Occipital lobe (tissue), 3 donors: ENCODE measurements at places on chromosomes 7 and 10.

DNA sequence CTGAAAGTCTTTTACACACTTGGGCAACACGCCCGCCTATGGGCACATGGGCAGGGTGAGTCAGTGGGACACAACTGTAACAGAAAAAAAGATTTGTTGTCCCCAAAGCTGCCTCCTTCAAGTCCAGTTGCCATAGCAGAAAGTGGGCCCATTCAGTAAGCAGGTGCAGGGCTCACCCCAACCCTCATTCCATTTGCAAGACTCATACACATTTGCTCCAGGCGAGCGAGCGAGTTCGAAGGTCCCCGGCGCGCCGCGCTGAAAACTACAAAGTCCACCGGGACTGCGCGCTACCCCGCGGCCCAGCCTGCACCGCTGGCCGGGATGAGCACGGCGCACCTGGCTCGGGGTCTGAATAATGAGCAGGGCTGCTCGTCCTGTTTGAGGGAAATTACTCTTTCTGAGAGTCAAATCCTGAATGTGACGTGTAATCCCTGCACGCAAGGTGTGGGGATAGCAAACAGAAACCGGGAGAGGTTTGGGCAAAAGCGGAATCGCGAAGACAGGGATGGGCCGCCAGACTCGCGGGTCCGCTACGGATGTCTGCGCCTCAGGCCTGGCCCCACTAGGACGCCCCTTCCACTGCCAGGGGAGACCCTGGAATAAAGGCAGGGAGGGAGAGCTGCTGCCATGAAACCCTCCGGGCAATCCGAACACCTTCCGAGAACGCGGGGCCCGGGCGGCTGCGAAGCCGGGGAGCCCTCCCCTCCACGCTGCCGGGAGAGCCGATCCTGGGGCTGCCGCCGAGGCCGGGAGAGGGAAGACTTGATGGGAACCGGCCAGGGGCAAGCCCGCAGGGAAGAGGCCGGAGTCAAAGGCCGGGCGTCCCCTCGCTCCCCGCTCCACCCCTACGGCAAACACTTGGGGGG is 982 bp downstream of the COBL start:
- peak; percentile 47 for DNase-seq

- DNase-seq, result no peak
Measured at GRCh38 chr7:265192-265997, 24.6 kb upstream of the FOXL3 start.

- peak; percentile 53 for DNase-seq
Measured at GRCh38 chr10:113126229-113127201, 176.5 kb downstream of the TCF7L2 start.

DNA sequence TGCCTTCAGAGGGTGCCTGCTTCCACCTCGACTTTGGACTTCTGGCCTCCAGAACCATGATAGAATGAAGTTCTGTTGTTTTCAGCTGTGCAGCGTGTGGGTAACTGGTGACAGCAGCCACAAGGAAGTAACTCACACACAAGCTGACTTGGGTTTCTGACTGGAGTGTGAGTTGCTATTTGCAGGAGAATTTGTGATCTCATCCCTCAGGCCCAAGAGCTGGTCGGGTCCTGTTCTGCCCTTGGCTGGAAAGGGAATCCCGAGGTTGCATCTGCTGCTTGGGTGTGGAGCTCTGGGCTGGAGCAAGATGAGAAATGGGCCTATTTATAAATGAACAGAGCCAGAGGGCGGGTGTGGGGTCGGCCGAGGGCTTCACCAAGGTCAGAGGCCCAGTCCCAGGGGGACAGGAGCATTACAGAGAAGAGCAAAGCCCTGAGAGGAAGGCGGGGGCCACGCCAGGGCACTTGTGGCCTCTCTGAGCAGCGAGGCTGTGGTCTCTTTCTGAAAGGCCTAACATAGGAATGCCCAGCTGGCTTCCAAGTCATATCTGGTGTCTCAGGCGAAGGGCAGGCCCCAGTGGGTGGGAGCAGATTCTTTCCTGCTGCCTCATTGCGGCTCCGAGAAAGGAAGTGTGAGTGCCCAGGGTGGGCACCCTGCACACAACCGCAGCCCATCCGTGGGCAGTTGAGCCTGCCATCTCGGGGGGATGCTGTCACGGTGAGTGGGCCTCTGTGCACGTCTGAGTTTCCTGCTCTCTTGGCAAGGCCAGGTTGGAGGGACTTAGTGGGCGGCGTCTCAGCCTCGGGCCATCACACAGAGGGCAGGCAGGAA is 26.5 kb upstream of the C10orf71 start:
- DNase-seq, result no peak
